ENCODE measurements at places on chromosomes 1 and 21. TPM values are rescaled to one million over a fixed set of nuclear protein-coding genes. Genes with fewer than 3 reads are reported as not detected.

- DNase-seq: no peak
These were observed 1.9 kb downstream of the CYP2J2 start for GRCh38 chr1:59924653-59925052.

- DNase-seq: no peak
These were observed 41.4 kb downstream of the TMCO4 start for GRCh38 chr1:19758227-19758830.

GRCh38 chr21:16073586-16073985, 343.8 kb downstream of the USP25 start:
- no peak for DNase-seq

DNA sequence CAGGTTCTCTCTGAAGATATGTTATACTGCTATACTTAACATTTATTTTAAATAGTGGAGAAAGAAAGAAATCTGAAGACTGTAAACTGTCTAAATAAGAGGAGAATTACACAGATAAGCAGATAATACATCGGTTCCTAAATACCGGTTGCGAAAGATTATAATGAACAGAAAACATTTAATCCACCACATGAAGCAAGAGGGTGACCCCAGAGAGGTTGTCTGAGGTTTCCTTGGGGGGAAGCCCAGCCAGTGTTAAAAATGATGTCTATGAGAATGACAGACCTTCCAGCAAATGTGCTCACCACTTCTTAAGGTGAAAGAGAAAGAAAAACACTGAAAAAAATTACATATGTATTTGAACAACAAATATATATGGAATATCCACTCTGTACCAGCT, 356.4 kb upstream of the KAZN start:
- DNase-seq: no peak

- no peak for DNase-seq
These were observed 6.5 kb upstream of the TRAPPC10 start for GRCh38 chr21:44005593-44005992.

GRCh38 chr1:39789571-39790110, 976 bp upstream of the BMP8B start:
- DNase-seq: no peak

DNA sequence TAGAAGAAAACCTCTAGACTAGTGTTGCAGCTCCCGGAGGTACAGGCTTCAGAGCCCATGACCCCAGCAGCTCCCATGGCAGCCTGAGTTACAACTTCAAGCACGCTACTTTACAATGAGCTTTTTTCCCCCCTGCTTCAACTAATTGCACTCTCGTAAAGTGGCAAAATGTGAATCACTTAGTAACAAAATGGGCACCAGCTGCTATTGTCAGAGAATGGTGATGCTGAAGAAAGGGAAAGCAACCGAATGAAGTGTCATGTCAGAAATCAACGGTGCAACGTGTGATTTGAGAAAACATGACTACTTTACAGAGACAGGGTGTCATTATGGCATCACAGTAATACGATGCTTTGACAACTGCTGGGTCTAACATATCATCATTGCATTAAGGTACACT, 40.5 kb downstream of the ESRRG start:
- DNase-seq: no peak

GRCh38 chr1:170377896-170378634, 153.9 kb upstream of the GORAB start:
- no peak for DNase-seq

DNA sequence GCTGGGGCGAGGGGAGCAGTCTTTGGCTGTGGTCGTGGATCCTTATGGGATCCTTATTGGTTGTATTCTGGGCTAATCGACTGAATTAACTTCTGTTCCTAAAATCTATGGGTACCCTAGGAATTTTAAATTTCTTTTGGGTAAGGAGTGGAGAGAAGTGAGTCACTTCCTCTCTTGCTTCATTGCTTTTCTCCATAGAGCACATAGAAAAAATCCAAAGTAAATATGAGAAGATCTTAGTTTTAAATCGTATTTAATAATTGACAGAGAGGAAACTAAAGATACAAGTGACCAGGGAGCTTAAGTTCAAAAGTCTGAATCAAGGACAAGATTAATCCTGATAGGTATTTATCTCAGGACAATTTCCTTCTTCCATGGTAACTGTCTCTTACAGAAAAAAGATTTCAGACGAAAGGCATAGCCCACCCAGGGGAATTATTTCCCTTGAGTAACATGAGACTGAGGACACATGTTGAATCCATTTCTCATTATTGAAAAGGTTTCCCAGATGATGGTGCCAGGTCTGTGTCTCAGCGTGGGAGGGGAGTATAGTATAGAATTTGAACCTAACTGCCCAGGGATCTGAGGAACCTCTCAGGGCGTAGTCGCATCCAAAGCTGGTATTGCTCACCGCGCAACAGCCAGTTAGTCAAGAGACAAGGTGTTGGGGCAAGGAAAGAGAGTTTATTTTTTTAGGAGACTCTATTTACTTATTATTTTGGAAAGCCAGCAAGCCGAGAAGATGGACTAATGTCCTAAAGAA, 28.7 kb upstream of the FASLG start:
- no peak for DNase-seq

GRCh38 chr21:42661688-42662429, 8.4 kb downstream of the PDE9A start:
- DNase-seq: no peak

- DNase-seq: no peak
These were observed 248.3 kb upstream of the KAZN start for GRCh38 chr1:14350197-14350596.

DNA sequence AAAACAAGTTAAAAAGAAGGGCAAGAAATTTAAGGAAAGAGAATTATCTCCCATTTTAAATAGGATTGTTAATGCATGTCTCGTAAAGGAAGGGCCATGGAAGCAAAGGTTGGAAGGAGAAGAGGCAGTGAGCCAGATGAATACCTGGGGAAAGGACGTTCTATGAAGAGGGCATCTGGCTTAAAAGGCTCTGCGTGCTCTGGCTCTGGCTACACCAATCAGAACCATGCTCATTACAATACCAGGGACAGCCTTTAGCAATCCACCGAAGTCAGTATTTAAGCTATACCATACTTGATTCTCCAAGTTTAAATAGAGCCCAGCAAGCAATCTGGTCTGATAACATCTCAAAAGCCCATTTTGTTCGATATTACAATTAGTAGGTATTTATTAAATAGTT, 58.5 kb upstream of the C1orf87 start:
- DNase-seq: no peak

GRCh38 chr1:46646844-46647243, 21.3 kb downstream of the ATPAF1 start:
- DNase-seq: no peak

- DNase-seq: no peak
These were observed 101.4 kb downstream of the UBE2U start for GRCh38 chr1:64304823-64305222.

- no peak for DNase-seq
These were observed 660 bp downstream of the PGBD5 start for GRCh38 chr1:230425252-230426091.

DNA sequence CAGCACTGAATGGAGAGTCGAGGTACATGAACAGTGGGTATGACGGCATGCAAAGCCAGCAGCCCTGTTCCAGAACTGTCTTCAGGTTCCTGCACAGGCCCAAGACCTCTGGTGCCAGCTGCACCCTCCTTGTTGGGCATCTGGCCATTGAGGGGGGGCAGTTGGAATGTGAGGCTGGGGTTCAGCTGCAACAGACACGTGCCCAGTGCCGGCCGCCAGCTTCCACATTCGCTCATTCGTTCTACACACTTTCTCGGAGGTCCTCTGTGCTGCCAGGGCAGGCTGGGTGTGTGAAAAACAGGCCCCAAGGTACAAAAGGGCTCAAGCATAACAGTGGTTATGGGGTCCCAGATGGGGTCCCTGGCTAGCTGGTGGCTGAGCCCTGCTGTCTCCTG, 37.9 kb upstream of the SLC19A1 start:
- peak; percentile 53 for DNase-seq

DNA sequence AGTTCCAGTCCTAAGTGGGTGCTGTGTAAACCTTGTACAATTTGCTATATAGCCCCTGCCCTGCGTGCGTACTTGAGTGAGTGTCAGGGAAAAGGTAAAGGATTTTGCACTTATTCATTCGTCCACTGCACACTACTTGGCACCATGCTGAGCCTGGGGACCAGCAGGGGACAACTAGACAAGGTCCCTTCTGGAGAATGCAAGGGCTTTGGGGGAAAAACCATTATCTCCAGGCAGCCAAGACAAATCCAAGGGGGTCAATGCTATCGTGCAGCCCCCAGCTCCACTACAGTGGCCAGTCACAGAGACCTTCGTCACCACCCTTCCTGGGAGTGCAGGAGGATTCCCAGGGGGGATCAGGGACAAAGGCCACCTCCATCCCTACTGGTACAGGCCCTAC, 39.7 kb downstream of the MATN1 start:
- peak; percentile 50 for DNase-seq

- DNase-seq: no peak
These were observed 597.3 kb upstream of the PLXNA2 start for GRCh38 chr1:208841436-208841835.

- DNase-seq: no peak
These were observed 129.6 kb downstream of the CLEC20A start for GRCh38 chr1:178367151-178367550.

- no peak for DNase-seq
These were observed 2.0 kb downstream of the CAMK2N1 start for GRCh38 chr1:20483833-20484518.

DNA sequence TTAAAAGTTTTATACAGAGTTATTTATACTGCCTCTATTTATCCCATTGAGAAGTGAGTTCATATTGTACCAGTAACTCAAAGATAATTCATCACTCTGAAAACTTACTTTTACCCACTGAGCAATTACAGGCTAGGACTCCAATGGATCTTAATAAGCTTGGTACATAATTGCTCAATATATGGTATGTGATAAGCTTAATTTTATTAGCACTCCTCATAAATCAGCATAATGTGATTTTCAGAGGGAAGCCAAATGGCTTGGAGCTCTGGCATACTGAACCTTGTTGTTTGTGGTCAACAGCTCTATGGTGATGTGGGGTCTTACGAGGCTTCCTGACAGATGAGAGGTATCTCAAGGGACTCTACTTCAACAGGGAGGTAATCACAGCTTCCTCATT, 26.3 kb downstream of the ADAM30 start:
- DNase-seq: no peak

- DNase-seq: no peak
These were observed 267.5 kb upstream of the RAB4A start for GRCh38 chr1:229003233-229004031.

DNA sequence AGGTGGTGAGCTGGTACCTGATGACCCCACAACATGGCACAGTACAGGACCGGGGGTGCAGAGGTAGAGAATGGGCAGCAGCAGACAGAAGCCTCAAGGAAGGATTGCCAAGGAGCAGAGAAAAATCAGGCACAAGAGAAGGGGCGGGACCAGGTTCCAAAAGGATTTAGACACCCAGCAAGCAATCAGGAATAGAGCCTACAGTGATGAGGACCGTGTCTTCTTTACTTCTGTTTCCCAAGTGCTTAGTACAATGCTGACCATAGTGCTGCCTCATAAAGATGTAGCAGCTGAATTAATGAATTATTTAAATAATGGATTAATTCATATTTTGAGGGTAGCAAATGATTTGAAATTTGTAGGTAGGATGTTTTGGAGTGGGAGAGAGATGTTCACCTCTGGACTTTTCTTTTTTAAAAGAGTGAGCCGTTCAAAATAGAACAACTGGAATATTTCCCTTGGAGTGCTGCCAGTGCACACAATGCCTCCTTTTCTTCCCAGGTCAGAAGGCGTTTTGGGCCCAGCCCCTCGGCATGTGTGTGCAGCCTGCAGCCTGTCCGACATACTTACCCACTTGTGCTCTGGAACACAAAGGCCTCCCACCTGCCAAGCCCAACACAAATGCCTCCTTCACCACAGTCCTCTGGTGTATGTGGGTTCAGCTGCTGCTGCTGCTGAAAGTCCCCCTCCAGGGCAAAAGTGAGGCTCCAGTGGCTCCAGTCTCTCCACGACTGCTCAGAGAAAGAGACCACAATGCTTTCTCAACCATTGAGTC, 19.6 kb downstream of the KANK4 start:
- no peak for DNase-seq

GRCh38 chr1:108089477-108089876, 110.7 kb downstream of the SLC25A24 start:
- DNase-seq: no peak

GRCh38 chr1:165387961-165388360, 31.4 kb upstream of the LMX1A start:
- no peak for DNase-seq

GRCh38 chr1:211566431-211567025, 12.4 kb downstream of the SLC30A1 start:
- DNase-seq: no peak

GRCh38 chr1:12031039-12031980, 12.0 kb downstream of the MIIP start:
- no peak for DNase-seq

DNA sequence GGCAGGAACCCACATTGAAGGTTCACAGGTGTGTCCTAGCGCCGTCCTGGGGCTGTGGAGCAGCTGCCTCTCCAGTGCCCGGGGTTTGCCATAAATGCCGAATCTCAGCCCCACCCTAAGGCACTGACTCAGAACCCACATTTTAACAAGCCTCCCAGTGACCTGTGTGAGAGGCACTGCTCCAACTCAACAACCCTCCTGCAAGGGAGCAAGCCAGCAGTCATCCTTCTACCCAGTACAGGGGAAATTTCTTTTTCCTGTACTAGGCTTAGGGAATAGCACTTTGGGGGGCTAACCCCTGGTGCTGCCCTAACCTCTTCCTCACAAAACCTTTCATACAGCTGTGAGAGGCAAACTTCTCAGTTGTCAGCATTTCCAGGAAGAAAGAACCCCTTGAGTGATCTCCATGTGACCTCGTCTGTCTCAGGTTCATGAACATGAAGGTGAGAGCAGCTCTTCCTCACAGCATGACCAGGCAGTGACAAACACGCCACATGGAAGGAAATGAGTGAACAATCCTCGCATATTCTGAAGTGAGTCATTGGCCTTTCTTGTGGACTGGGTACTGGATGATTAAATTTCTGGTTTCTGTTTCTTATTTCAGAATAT, 11.4 kb upstream of the BCAR3 start:
- no peak for DNase-seq

DNA sequence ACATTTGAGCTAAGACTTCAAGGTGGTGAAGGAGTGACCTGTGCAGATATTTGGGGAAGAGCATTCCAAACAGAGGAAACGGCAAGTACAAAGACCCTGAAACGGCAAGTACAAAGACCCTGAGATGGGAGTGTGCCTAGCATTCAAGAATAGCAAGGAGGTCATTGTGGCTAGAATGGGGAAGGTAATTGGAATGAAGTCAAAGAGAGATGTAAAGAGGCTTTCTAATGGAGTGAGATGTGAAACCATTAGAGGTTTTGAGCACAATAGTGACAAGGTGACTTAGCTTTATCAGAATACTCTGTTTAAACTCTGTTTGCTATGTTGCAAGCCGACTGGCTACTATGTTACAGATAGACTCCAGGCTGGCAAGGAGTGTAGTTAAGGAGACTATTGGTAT, 4.4 kb downstream of the CDC7 start:
- DNase-seq: no peak

Gene CELA3B
- not detected for total RNA-seq

Gene FOXD2
- 0.08 TPM for total RNA-seq

Gene GLMN
- 5.8 TPM for total RNA-seq

Gene TNFRSF9
- 0.22 TPM for total RNA-seq

Gene ZBTB7B
- total RNA-seq: 41.9 TPM

Gene C4BPA
- not detected for total RNA-seq

Gene FHL3
- total RNA-seq: 9.8 TPM

Gene LRRC8B
- total RNA-seq: 4.5 TPM

Gene PLD5
- 0.24 TPM for total RNA-seq

Gene MPL
- total RNA-seq: 1.6 TPM

Gene SMYD3
- total RNA-seq: 5.6 TPM

Gene ACTN2
- 3,389 TPM for total RNA-seq

Measured in cardiac septum (tissue), 1 donor.